Right lobe of liver (tissue), 6 donors: ENCODE measurements at places on chromosomes 12 and 14. TPM values are rescaled to one million over a fixed set of nuclear protein-coding genes. Genes with fewer than 3 reads are reported as not detected.
A peak's percentile ranks its signal among the peaks of the same experiment; 100 is the strongest.

Gene IRF2BPL
- total RNA-seq, result 13.4 TPM

Gene PLXNC1
- 5.1 TPM for total RNA-seq

Gene AMHR2
- total RNA-seq, result 0.46 TPM

Gene TAPBPL
- total RNA-seq, result 29.3 TPM

Gene SMARCC2
- total RNA-seq, result 24.5 TPM

Gene IL22
- not detected for total RNA-seq

Gene MAP1LC3B2
- total RNA-seq, result 0.59 TPM

Gene TCL1B
- not detected for total RNA-seq

Gene KLRC2
- not detected for total RNA-seq

Gene USP5
- 59.5 TPM for total RNA-seq

Gene IL31
- total RNA-seq, result not detected

Gene LMO3
- 1.3 TPM for total RNA-seq

Gene MGAT4C
- total RNA-seq, result 0.06 TPM

Gene KRT6C
- total RNA-seq, result 0.15 TPM

Gene ABCC9
- 41.2 TPM for total RNA-seq

Gene TSPAN8
- 10.1 TPM for total RNA-seq

- no peak overlapping the region for H3K4me3 ChIP-seq
- no peaks in the 10 kb centered on the region for H3K27me3 ChIP-seq
- no peaks in the 10 kb centered on the region for H3K4me1 ChIP-seq
- no peak for DNase-seq
- H3K36me3 ChIP-seq, result no peaks in the 10 kb centered on the region
Measured at GRCh38 chr12:19938031-19938430, 430.3 kb upstream of the PDE3A start.

- peaks cover 7% of the 10 kb centered on the region for H3K4me1 ChIP-seq
- no peak overlapping the region for H3K4me3 ChIP-seq
- no peaks in the 10 kb centered on the region for H3K36me3 ChIP-seq
- H3K27ac ChIP-seq, result no peak overlapping the region
- no peaks in the 10 kb centered on the region for H3K27me3 ChIP-seq
- no peak for DNase-seq
Measured at GRCh38 chr14:68305738-68306137, 486.2 kb downstream of the RAD51B start.

DNA sequence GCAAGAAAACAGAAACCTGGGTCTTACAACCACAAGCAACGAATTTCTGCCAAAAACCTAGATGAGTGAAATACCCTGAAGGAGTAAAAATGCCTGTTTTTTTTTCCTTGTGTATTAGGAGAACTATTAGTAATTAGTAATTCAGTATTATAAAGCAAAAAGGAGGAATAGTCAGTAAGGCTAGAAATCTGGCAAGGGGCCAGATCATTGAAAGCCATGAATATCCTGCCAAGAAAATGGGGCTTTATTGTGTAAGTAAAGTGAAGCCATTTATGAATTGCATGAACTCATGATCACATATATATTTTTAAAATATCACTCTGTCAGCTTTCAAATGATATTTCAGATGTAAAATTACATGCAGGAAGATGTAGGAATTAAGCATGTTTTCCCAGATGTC lies 57.9 kb downstream of the TXNDC16 start:
- no peak for DNase-seq
- no peak overlapping the region for H3K4me3 ChIP-seq
- no peaks in the 10 kb centered on the region for H3K27me3 ChIP-seq
- no peaks in the 10 kb centered on the region for H3K36me3 ChIP-seq
- H3K4me1 ChIP-seq, result no peaks in the 10 kb centered on the region

DNA sequence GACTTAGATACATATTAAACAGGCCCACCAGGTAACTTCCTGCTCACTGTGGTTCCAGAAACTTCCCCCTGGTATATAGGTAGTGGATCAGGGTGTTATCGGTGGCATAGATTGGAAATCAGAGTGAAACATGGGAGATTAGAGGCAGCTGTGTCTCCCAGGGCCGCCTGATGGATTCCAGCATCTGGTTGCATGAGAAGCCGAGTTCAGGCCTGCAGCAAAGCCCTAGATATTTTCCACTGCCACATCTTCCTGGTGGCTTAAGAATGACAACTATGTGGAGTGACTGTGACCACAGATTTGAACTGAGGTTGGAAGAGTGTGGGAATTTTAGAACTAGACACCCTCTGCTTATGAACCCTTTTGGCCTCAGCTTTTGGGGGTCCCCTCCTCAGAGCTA lies 184.8 kb upstream of the NTF3 start:
- H3K36me3 ChIP-seq, result no peaks in the 10 kb centered on the region
- no peaks in the 10 kb centered on the region for H3K27me3 ChIP-seq
- H3K27ac ChIP-seq, result no peak overlapping the region
- DNase-seq, result no peak
- H3K4me1 ChIP-seq, result no peaks in the 10 kb centered on the region

DNA sequence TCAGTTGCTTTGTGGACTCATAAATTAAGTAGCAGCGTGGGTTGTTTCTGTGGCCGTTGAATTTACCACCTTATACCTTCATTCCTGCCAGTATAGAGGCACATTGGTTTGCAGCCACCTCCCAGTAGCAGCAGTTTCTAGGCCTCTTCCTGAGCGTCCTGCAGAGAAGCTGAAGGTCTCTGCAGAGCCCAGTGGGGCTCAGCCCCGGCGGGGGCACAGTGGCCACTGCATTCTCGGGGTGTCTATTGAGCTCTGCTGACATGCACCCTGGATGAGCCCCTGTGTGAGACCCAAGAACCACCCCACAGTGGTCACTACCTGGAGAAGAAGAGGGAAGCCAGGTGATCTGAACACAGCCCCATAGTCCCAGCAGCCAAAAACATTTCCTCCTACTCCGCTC lies 57.7 kb upstream of the DYNC1H1 start:
- no peak for DNase-seq
- H3K36me3 ChIP-seq, result no peaks in the 10 kb centered on the region

- peak; percentile 41 for DNase-seq
- no peaks in the 10 kb centered on the region for H3K4me1 ChIP-seq
- H3K27ac ChIP-seq, result peak overlapping the region; percentile 77
- H3K4me3 ChIP-seq, result no peak overlapping the region
- no peaks in the 10 kb centered on the region for H3K36me3 ChIP-seq
- H3K27me3 ChIP-seq, result no peaks in the 10 kb centered on the region
Measured at GRCh38 chr12:74983917-74984316, 225.7 kb downstream of the KCNC2 start.

GRCh38 chr12:80937391-80938238 lies at the start of gene LIN7A:
Gene LIN7A, minus strand, starts transcription at chr12:80937934. Its CDS starts 212 bp downstream, at chr12:80937722.
- H3K36me3 ChIP-seq, result no peaks in the 10 kb centered on the region
- no peaks in the 10 kb centered on the region for H3K4me1 ChIP-seq
- peak within 1 kb of the TSS; percentile 97 for H3K27ac ChIP-seq
- H3K27me3 ChIP-seq, result no peaks in the 10 kb centered on the region

DNA sequence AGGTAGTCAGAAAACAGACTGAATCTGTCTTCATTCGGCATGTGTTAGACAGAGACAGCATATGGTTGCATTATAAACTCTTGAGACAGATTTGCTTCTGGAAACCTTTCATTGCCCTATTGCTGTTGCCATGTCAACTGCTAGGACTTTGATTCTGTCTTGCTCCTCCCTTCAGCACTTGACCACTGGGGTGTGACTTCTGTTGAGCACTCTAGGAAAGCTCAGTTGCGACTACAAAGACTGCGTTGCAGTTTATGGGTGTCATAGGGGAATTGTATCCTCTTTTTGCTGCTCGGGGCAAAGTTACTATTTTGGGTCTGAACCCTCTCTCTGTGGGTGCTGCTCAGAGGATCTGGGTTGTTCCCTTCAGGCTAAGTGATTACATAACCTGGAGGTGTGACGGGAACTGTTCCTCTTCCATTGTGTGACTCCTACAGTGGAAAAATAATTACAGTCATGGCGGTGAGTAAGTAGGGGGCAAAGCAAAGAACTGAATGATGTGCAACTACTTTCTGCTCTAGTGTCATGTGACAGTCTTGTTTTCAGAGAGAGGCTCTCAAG lies 44.3 kb upstream of the TRIM9 start:
- no peaks in the 10 kb centered on the region for H3K36me3 ChIP-seq
- H3K27me3 ChIP-seq, result no peaks in the 10 kb centered on the region
- no peak overlapping the region for H3K27ac ChIP-seq

- no peak for DNase-seq
- no peak overlapping the region for H3K27ac ChIP-seq
- no peaks in the 10 kb centered on the region for H3K4me1 ChIP-seq
Measured at GRCh38 chr12:123984903-123985302, 11.9 kb downstream of the ZNF664 start.

GRCh38 chr12:67792185-67792584 lies 143.6 kb downstream of the DYRK2 start:
- H3K27ac ChIP-seq, result no peak overlapping the region
- H3K4me3 ChIP-seq, result no peak overlapping the region
- H3K36me3 ChIP-seq, result no peaks in the 10 kb centered on the region
- H3K4me1 ChIP-seq, result no peaks in the 10 kb centered on the region
- no peaks in the 10 kb centered on the region for H3K27me3 ChIP-seq

GRCh38 chr14:64645220-64645892 lies 58.9 kb upstream of the PLEKHG3 start:
- H3K4me3 ChIP-seq, result no peak overlapping the region
- no peaks in the 10 kb centered on the region for H3K36me3 ChIP-seq
- H3K4me1 ChIP-seq, result no peaks in the 10 kb centered on the region
- DNase-seq, result no peak
- H3K27me3 ChIP-seq, result no peaks in the 10 kb centered on the region
- peak overlapping the region; percentile 48 for H3K27ac ChIP-seq

DNA sequence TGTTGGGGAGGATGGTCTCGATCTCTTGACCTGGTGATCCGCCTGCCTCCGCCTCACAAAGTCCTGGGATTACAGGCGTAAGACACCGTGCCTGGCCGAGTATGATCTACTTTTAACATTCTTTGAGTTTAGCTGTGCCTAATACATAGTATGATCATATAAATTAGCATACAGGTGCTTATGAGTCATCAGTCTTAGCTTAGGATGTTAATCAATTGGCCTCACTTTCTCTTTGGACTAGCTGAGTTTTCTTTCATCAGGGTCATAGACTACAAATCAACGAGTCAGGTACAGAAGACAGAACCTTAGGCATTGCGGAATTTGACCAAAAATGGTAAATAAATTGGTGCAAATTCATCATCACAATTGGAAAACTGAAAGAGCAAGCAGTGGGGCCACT lies 2.2 kb downstream of the SLC25A21 start:
- H3K27ac ChIP-seq, result no peak overlapping the region
- no peaks in the 10 kb centered on the region for H3K27me3 ChIP-seq
- H3K4me3 ChIP-seq, result no peak overlapping the region
- DNase-seq, result no peak
- H3K36me3 ChIP-seq, result no peaks in the 10 kb centered on the region

DNA sequence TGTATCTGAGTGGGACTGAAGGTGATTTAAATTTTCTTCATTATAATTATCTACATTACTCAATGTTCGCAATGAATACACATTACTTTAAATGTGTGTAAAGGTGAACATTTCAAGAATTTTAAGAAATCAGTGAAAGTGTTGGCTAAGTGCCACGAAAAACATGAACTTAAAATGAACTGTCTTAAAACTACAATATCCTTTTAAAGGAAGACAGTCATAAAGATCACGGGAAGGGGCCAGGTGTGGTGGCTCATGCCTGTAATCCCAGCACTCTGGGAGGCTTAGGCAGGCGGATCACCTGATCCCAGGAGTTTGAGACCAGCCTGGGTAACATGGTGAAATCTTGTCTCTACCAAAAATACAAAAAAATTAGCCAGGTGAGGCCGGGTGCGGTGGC lies 11.2 kb downstream of the MOK start:
- no peak overlapping the region for H3K4me3 ChIP-seq
- no peaks in the 10 kb centered on the region for H3K36me3 ChIP-seq
- no peaks in the 10 kb centered on the region for H3K27me3 ChIP-seq
- H3K4me1 ChIP-seq, result no peaks in the 10 kb centered on the region
- H3K27ac ChIP-seq, result no peak overlapping the region

DNA sequence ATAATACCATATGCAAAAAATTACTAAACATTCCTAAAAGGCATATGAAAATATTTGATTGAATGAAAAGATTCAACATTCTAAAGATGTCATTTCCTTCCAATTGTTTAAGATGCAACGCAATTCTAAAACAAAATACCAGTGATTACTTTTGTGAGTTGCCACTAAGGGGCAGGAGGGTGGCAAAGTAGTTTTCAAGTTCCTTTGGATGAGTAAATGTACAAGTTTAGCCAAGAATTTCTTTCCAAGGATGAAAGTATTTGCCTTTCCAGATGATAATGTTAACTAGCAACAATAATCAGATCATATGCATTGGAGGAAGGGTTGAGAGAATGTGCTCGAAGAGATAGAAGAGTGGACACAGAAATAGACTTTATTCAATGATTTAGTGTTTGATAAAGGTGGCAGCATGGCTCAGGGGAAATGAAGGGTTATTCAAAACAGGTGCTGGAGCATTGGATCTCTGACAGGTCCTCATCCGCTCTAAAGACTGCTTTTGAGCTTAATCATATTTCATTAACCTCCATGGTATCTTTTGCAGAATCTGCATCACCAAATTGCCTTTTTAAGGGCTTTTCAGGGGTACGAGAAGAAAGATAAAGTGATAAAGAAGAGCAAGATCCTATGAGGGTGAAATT lies 678.5 kb upstream of the TBX3 start:
- no peak overlapping the region for H3K27ac ChIP-seq
- H3K4me1 ChIP-seq, result peaks cover 3% of the 10 kb centered on the region
- H3K36me3 ChIP-seq, result no peaks in the 10 kb centered on the region
- no peak for DNase-seq

GRCh38 chr14:59870277-59871165 lies at the start of gene RTN1:
Gene RTN1, minus strand, starts transcription at chr14:59870776. Its CDS starts 146 bp downstream, at chr14:59870630.
- peaks cover 14% of the 10 kb centered on the region for H3K27me3 ChIP-seq
- H3K36me3 ChIP-seq, result no peaks in the 10 kb centered on the region
- peak; percentile 72 for DNase-seq
- H3K4me1 ChIP-seq, result no peaks in the 10 kb centered on the region

DNA sequence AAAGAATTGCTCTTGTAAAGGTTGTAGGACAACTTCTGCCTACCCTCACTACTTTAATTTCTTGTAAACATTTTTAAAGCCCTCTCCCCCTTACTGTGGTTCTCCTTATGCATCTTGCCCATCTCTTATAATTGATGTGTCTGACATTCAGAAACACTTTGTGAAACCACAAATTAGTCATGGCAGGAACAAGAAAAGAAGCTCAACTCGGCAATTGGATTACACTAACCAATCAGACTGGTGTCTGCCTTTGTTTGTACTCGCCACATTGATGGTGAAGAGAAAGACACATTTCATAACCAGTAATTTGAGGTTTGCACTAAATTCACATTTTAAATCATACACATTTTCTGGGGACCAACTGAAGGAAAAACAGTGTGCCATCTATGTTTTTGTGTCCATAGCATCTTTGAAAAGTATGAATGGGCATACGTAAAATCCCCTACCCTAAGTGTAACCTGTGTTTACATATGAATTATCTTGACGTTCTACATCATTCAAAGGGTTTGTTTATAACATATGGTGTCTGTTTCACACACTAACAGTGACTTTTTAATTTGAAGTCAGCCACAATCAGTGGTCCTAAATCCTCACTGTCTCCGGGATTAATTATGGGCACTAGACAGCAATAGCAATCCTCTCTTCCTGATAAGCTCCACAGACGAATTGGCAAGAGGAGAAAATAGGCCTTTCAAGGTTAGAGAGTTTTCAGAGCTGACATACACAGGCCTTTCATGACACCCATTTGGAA lies 49.9 kb downstream of the OTX2 start:
- no peak for DNase-seq
- no peak overlapping the region for H3K27ac ChIP-seq
- H3K4me1 ChIP-seq, result no peaks in the 10 kb centered on the region
